ENCODE measurements at places on chromosomes 5 and 9.

DNA sequence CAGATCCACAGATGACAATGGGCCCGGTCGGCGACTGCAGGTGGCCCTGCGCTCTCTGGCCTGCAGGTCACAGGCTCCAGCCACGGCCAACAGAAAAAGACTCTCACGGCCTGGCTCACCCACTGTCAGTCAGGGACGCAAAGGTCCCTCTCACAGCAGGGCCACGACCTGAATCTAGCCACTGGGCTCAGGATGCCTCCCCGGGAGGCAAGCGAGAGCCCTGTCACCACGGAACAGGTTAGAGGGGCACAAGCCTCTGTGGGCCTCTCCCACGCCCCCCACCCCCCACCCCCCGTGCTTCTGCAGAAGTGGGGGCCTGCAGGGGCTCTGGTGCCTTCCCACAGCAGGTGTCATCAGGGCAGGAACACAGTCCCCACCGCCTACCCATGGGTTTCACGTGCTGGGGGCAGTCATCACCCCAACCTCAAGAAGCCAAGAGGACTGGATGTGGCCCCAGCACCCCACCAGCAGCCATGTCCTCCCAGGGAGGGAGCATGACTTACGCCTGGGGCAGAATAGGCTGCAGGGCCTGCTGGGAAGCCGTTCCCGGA lies 17.3 kb upstream of the EGFL7 start:
- no peak for DNase-seq

DNA sequence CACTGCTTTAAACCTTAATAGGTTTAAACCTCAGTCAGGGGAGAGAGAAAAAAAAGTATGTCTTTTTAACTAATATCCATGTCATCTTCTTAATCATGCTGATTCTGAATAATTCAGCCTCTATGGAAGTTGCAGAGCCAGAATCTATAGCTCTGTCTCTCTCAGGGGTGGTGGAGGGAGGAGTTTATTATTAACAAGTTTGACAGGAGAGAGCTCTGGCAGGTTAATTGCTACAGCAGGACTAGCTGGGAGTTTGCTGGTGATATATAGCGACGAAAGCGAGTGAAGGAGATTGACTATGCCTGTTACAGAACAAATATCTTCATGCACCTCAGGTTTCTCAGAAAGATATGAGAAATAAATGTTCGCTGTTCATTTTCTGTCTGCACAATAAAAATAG lies 586.4 kb downstream of the TLE4 start:
- DNase-seq: no peak

- no peak for DNase-seq
These were observed 38.6 kb downstream of the AMBP start for GRCh38 chr9:114039484-114039883.

DNA sequence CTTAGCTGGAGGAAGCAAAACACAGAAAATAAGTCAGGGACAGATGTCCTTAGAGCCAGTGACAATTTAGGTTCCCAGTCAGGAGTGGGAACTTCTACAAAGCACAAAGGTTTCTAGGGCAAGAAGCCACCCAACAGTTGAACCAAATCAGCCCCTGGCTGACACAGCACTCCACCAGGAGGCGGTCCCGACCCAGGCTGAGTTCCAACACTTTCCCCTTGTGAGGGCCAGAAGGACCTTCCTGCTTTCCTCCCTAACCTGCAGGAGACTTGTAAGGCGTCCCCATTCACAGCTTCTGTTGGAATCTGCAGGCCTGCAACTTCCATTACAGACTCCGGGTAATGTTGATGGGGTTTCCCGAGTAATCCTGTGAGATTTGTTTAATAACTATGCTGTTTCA lies 416.4 kb upstream of the IRX1 start:
- DNase-seq: no peak

- no peak for DNase-seq
These were observed 8.7 kb upstream of the IL7R start for GRCh38 chr5:35847961-35848360.

DNA sequence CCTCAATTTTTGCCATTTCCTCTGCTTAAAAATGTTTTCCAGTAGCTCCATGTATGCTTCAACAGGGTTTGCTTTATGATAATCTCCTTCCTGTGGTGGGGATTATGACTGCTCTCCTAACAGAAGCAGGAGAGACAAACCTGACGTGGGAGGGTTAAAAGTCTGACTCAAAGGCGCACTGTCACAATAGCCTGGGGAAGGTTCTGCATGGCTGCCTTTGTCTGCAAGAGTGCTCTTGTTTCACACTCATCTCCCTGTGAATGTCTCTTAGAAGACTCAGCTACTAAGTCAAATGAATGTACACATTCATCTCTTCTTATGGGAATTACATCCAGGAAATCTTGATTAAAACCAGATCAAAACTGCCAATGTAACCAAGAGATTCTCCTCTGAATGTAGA lies 90.9 kb upstream of the MTAP start:
- DNase-seq: peak; percentile 39

GRCh38 chr9:108708448-108708847 lies 147.3 kb downstream of the ACTL7B start:
- no peak for DNase-seq

GRCh38 chr5:179505636-179506261 lies 44.6 kb upstream of the RUFY1 start:
- DNase-seq: no peak

- DNase-seq: peak; percentile 89
These were observed 11.9 kb downstream of the GRIN1 start for GRCh38 chr9:137150617-137151457.

DNA sequence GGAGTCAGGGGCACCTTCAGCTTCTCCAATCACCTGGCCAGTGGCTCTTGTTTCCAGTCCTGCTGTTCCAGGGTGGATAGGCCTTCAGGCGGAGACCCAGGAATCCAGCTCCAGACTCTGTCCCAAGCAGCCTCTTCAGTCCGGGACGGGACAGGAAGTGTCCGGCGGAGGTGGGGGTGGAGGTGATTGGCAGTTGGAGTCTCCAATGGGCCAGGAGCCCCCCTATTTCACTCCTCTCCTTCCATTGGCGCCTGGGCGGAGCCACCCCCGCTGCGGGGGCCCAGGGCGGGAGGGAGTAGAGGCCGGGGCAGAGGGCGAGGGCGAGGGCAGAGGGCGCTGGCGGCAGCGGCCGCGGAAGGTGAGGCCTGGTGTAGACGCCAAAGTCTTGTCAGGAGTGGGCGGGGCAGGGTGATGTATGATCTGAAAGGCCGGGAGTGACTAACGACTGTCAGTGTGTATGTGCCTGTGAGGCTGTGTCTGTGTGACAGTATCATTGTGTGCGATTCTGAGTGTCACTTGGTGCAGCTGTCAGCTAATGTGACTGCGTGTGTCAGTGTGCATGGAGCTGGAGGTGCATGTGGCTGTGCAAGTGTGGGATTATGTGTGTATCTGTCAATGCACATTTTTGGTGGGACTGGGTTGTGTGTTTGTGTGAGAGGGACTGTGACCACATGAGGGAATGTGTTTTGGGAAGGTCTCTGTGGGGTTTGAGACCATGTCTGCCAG lies at the start of gene IL11RA:
Gene IL11RA, plus strand, starts transcription at position 310 of the 726 bp plus-strand sequence. CDS start 3,033 bp downstream, outside the sequence.
- peak; percentile 78 for DNase-seq

DNA sequence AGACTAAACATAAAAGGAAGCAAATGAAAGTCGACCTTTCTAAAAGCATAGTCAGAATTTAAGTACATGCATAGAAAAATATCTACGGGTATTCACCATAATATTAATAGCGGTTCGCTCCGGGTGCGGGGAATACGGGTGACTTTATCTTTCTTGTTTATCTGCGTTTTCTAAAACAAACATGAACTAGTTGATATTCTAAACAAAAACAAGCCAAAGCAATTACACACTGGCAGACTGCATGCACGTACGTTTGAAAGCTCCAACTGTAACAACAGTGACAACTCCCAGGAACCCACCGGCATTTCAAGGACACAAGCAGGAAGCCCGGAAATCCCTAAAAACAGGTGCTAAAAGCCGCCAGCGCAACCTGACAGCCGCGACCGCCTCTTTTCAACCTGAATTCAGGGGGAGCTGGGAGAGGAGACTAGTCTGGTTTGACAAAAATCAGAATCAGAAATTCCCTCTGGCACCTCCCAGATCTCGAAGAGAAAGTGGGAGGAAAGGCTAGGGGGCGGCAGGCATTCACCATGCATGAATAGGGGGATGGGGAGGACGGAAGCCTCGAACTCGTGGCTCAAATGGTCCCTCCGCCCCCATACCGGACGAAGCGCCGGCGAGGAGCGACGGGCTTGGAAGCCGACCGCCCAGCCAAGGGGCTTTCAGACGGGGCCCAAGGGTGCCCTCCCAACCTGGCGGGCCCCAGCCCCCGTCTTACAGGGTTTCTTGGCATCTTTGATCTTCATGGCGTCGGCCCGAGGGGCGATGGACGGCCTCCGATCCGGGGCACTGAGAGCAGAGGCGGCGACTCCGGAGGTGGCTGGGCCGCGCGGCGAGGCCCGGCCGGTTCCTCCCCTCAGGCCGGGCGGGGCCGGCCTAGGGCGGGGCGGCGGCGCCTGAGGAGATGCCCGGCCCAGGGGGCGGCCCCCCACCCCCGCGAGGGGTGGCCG lies at the start of gene PANK3:
Gene PANK3, minus strand, starts transcription at position 831 of the 950 bp plus-strand sequence. Its CDS starts 85 bp downstream, at position 746.
- DNase-seq: no peak

DNA sequence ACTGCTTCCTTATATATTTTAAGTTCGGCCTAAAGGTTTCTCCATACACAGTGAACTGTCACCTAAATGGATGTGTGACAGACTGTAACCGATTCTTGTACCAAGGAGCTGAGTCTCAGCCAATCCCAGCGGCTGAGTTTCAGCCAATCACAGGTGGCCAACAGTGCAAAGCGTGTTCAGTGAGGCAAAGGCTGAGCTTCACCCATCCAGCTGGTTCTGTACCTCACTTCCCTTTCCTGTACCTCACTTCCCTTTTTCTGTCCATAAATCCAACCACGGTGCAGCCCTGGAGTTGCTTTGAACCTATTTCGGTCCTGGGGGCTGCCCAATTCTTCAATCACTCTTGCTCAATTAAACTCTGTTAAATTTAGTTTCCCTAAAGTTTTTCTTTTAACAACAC lies 15.7 kb upstream of the TBC1D9B start:
- DNase-seq: no peak

DNA sequence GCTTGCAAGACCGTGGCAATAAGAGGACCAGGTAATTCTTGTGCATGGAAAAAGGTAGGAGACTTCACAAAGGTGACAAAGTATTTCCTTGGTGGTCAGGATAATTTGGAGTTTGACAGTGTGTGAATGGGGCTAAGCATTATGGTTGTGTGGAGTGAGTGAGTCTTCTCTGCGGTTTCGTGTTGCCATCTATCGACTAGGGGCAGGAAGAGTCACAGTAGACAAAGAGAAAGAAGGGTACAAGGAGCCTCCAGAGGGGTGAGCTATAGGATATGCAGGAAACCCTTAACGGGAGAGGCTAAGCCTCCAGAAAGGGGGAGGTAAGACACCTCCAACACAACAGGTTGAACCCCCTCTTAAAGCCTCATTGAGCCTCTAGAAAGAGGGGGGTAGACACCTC lies 64.0 kb upstream of the RANBP6 start:
- DNase-seq: no peak

GRCh38 chr9:80437091-80437640 lies 865.4 kb downstream of the TLE4 start:
- no peak for DNase-seq

DNA sequence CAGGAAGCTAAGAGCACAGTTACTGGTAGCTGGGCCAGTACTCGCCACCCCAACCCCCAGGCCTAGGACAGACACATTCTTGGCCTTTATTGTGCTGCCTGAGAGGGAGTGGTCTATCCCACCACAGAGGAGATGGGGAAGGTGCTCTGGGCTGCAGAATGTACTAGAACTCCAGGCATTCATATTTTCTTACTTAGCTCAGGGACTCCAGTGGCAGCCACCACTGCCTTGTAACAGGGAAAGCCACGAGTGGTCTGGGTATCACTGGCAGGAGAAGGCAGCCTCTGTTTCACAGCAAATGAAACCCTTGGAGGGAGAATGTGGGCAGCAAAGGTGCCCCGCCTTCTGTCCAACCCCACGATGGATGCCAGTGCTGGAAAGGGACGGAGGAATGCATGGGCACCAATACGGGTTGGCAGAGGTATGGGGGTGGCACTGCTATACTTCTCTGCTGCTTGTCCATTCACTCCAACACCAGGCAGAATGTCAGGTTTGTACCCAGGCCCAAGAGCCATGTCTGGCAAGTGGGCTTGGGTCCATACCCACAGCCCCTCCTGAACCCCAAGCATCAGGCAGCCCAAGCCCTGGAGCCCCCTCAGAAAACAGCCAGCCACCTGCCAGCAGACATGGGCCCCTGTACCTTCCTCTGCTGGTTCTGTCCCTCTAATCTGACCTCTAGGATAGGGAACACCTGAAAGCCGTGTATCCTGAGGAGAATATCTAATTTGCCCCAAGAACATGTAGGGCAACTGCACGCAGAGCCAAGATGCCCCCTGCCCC lies 4.6 kb downstream of the SEPTIN8 start:
- no peak for DNase-seq

GRCh38 chr9:70581214-70581954 lies 166.9 kb upstream of the KLF9 start:
- DNase-seq: no peak

GRCh38 chr9:112180387-112180881 lies 5.3 kb upstream of the SUSD1 start:
- DNase-seq: peak; percentile 81

DNA sequence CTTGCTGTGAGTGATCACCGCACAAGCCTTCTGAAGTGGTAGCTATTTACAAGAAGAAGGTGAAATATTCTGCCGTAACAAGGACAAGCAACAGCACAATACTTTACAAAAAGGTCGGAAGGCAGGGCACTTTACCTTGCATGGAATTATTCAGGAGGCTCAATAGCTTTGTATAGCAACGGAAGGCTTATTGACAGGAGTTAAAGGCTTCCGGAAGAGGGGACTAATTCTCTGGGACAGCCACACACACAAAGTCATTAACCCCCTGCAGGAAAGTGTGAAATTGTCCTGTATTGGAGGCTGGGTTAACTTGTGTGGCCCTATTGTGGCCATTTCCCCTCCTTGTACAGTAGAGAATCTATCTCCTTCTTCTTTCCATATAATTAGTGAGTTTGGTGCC lies 199.3 kb upstream of the SEMA6A start:
- no peak for DNase-seq

- no peak for DNase-seq
These were observed 249.2 kb upstream of the IRX2 start for GRCh38 chr5:3000631-3001030.

GRCh38 chr9:74496406-74496805 lies 729 bp upstream of the RORB start:
- DNase-seq: no peak

DNA sequence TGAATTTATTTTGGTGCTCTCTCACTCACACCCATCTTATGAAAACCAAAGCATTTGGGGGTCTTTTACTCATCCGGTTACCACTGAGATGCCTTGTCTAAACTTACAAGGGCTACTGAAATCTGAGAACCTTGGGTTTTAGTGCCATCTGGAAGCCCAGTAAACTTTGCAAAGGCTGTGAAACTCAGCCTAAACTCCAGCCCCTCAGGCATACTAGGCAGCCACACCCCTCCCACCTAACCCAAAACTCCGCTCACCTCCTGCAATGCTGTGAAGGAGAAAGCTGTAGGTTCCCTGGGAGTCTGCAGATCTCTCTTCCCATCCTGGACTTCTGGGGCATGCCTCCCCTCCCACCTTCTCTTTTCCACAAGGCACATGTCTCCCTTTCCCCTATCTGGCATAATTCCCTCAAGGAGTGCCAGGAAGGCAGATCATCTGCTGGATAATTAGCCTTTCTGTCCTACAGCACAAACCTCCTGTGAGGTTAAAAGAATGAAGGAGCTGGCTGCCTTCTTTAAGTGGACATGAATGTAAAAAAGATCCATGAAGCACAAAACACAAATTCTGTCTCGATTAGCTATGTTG lies 71.5 kb upstream of the ANXA1 start:
- DNase-seq: no peak

Data from activated naive CD4-positive, alpha-beta T cell treated with anti-CD3 and anti-CD28 coated beads for 36 hours (primary cell).